ENCODE measurements at places on chromosomes 1 and 21.

GRCh38 chr21:43291347-43291950 is 122.6 kb downstream of the CRYAA start:
- no peak for DNase-seq

- no peak for DNase-seq
These were observed 176.2 kb downstream of the DUSP10 start for GRCh38 chr1:221565711-221566110.

- DNase-seq, result no peak
These were observed 71.6 kb downstream of the CD2 start for GRCh38 chr1:116825720-116826438.

DNA sequence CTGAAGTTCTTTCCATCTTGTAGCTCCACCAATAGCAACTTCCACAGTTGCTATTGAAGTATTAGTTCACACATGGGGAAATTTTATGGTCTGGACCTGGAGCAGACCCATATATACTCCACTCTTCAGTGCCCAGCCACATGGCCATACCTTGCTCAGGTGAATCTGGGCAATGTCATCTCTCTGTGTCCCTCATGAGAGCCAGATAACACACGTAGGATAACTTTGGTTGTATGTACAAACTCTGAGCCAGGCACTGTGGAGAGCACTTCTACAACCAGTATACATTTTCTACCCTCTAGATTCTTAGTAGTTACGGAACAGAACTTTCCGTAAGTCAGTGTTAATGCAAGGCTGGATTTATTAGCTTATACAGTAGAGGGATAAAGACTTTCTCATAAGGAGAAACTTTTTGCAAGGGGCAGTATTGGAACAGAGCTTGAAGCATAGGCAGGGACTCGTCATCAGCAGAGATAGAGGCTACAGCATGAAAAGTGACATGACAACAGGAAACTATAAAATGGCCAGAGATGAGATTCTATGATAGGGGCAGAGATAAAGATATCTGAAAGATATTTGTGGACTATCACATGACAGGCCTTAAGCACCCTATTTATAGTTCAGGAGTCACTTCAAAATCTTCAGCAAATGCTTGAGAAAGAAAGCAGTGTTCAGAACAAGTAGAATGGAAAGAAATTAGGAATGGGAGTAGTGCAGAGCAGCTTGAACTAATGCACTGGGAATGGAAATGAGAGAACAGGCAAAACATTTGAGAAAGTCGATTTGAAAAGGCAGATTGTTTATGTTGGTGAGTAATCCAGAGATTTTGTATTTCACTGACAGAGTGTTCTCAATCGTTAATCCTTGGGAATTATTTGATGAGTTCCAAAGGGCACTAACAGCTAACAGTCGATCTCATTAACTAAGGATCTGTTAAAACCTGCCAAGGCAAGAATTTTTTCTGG is 481.8 kb downstream of the USP25 start:
- no peak for DNase-seq

DNA sequence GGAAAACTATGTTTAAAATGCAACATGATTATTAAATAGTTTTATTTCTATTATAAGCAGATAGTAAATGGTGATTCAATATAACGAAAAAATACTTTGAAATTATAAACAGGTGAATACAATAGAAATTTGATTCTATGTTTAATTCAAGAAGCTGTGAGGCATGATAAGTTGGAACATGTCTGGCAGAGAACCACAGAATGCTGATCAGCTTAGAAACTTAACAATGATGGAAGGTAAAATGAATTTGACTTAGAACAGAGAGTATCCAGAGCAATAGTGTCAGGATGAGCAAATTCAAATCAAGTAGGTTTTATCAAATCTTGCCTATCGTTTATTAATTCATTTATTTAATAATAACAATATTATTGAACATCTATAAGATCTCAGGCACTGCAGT is 83.4 kb upstream of the ADGRL4 start:
- DNase-seq, result no peak

DNA sequence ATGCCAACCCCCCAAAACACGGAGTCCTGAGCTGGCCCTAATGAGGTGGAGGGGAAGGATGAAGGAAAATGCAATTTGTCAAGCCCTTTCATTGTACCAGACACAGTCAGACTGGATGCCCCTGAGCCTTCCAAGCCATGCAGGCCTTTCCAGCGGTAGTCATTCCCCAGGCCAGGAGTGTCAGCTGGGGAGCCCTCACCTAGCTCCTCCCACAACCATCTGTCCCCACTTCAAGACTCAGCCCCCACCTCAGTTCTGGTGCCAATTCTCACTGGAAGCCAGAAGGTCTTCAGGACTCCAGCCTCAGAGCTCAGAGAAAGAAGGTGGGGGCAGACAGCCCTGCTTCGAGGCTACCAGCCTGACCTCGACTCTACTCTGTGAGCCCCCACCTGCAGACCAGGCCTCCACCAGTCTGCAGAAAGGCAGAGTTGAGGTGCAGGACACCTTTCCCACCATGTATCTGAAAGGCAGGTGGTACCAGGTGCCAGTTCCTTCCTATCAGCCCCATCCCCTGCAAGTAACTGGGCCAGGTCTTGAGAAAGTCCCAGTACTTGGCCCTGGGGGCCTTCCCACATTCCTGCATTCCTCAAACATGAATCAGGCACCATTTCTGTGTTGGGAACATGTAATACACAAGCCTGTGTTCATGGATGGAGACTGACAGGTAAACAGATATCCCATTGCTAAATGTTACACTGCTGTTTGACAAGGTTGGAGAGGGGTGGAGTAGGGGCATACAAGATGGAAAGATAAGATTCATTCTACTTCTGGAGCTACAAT is 180.6 kb upstream of the EDN2 start:
- DNase-seq, result no peak

DNA sequence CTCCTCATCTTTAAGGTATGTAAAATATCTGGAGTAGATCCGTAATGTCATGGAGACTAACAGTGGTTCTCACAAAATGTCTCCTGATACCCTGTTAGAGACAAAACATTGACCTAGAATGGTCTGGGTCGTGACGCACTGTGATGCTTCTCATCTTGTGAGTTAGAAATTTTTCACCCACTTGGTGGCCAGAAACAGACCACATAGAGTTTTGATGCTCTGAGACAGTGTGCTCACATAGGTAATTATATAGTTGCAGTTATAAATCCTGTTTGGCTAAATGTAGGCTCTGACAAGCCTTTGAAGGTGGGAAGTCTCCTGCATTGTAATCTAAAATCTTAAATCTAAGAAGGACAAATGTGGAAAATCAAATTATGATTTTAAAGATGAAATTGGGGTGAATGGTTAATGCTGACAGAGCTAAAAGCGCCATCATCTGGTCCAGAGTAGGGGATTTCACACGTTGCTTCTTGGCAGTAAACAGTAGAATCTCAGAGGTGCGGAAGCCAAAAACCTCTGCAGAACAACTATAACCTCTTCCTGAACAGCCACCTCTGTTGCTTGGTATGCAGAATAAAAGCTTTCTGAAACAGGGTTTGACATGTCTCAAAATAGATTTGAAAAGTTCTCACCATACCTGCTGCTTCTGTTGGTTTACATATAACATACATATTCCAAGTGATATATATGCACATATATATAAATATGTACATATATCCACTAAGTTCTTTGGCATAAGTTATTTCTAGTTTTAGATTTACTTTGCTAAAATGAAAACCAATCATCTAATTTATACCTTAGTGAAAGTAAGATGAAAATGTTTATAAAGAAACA is 17.1 kb downstream of the RPAP2 start:
- DNase-seq, result peak; percentile 62

GRCh38 chr1:59278780-59279354 is 18.0 kb upstream of the FGGY start:
- no peak for DNase-seq

DNA sequence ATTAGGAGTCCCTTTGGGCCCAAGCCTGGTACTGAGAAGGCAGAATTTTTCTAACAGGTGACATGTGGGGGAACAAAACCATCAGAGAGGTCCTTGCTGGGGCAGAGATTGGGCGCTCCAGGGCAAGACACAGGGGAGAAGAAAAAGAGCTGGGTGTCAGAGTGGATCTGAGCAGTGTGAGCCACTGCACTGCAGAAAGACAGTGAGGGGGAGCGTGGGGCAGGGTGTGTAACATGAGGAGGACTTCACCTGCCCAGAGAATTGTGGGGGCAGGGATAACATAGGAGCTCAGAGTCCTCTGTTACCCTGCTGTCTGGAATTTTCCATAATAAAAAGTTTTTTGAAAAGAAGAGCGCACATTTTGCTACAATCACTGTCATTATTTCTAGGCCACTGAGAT is 25.5 kb upstream of the CSF3R start:
- DNase-seq, result no peak

DNA sequence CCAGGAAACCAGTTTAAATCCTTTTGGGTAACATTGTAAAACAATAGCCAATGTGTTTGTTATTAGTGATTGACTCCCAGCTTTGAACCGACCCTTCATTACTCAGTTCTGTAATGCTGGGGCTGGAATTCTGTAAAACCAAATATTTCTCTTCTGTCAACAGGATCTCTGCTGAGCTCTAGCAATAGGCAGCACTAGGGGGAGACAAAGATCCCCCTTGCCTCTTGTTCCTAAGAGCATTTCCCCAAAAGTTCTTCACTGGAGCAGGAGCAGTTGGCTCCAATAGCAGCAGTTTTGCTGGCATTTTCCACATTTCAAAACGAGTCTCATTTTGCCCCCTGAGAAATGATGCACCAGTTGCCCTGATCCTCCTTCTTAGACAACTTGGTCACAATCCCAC is 1671.1 kb downstream of the MRPL39 start:
- DNase-seq, result no peak

- DNase-seq, result no peak
These were observed 292.2 kb downstream of the RRAGC start for GRCh38 chr1:38567401-38567800.

DNA sequence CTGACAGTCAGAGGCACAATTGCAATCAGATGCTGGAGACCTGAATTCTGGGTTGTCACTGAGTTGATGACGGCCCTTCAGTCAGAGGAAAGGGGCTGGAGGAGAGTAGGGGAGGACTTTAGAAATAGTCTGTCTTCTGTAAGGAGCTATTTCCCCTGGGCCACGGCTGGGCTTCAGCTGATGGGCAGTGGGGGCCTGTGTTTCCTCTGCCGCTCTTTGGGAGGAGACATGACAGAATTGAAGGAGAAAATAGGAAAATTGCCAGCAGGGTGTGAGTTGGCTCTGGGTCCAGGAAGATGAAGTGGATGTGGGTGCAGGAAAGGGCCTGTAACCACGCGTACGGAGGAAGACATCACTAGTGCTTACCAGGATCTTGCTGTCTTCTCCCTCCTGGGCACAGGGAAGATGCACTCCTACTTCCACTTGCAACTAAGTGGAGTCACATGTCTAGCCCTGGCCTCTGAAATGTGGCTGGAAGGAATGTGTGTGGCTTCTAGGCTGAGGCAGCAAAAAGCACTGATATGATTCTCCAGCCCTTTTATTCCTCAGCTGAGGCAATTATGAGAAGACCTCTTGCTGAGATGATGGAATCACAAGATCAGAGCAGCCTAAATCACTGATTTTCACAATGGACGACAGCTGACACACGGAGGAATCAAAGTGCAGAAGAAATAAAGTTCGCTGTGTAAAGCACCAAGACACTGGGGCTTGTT is 250.0 kb downstream of the GRIK3 start:
- DNase-seq, result no peak

Measured in activated CD4-positive, alpha-beta memory T cell treated with anti-CD3 and anti-CD28 coated beads, Interleukin-2, amount 10 ng/mL, durations not matched to agents 7 days and 5 days (primary cell).